Mesothelial cell of epicardium (in vitro differentiated cells): ENCODE measurements at places on chromosomes 6 and 20.

GRCh38 chr6:152461556-152461955 lies 175.6 kb downstream of the SYNE1 start:
- no peak for DNase-seq

DNA sequence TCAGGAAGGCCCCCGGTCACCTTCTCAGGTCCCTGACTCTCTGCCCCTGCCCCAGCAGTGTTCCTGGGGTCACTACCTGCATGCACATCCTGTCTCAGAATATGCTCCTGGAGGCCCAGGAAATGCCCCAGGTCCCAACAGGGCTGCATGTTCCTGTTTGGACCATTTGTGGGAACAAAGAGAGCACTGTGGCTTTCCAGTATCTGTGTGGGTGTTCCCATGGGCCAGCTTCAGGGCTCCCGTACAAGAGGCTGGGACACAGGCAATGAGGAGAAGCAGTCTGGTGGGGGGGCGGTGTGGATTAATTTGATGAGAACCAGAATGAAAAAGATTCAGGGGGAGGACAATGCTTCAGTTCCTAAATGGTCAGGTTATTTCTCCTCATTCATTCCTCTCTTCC lies 61.5 kb upstream of the GGTLC1 start:
- DNase-seq, result no peak

GRCh38 chr20:16615199-16615598 lies 42.0 kb upstream of the KIF16B start:
- no peak for DNase-seq

- DNase-seq, result no peak
These were observed 45.6 kb upstream of the CD93 start for GRCh38 chr20:23131766-23132165.

- no peak for DNase-seq
These were observed 18.6 kb downstream of the ELOVL5 start for GRCh38 chr6:53330137-53330536.

DNA sequence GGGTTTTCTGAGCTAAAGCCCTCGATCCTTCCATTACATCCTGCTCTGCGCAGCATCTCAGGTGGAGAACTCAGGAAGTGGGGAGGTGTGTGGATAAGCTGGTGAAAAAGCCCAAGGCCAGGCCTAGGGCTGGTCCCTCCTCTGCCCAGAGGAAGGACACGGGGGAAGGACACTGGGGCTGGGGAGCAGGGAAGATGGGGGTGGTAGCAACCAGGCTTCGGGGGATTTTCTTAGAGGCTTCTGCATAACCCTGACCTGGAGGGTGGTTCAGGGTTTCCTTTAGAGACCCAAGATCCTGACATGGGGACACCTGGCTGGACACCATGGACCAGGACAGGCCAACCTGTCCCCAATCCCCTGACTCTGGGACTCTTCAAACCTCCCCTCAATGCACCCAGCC lies 37.9 kb downstream of the SUN5 start:
- no peak for DNase-seq

- no peak for DNase-seq
These were observed 130.9 kb upstream of the PTPN1 start for GRCh38 chr20:50379049-50379990.

GRCh38 chr6:8995156-8995555 lies 559.8 kb upstream of the SLC35B3 start:
- no peak for DNase-seq

- DNase-seq, result no peak
These were observed 248.2 kb downstream of the LAMA2 start for GRCh38 chr6:129130959-129131681.

GRCh38 chr6:52877168-52877567 lies 32.3 kb downstream of the GSTA3 start:
- DNase-seq, result no peak

- no peak for DNase-seq
These were observed 152.5 kb upstream of the MAP3K7 start for GRCh38 chr6:90739339-90739738.

- DNase-seq, result no peak
These were observed 5.8 kb upstream of the MAP3K5 start for GRCh38 chr6:136798044-136798443.

GRCh38 chr6:162684961-162685360 lies 42.6 kb downstream of the PRKN start:
- no peak for DNase-seq

GRCh38 chr6:166469426-166469961 lies 86.8 kb upstream of the MPC1 start:
- no peak for DNase-seq
